ENCODE measurements at places on chromosomes 5 and 9. TPM values are rescaled to one million over a fixed set of nuclear protein-coding genes. Genes with fewer than 3 reads are reported as not detected.

DNA sequence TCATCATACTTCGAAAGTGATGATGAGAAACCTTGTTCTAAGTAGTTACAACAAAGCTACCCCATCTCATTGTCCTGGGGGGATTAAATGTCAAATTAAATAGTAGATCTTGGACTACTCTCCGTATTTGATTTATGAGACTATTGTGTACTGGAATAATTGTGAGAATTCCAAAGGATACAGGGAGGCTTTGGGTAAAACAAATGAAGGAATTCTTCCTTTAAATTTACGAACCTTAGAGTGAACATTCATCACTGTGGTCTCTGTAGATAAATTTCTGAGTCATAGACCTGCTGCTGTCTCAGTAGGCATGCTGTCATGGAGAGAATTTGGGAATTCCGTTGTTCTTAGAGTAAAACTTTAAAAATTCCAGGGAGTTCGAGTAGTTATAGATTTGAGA is 836.2 kb downstream of the DNAH5 start:
- DNase-seq: no peak

DNA sequence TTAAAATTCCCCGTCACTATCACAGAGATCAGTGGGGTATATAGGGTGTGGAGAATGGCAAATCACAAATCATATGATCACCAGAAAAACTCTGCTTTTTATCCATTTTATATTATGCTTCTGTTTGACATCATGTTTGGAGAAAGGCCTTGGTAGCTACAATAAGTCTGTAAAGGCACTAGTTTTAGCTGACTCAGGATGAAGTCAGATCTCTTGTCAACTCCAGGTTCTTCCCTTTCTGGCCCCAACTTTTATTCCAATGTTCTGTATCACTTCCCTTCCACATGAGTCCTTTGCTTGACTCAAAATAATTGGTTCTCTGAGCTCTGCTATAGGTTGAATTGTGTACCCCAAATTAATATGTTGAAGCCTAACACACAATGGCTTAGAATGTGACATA is 484.9 kb downstream of the PTPRD start:
- DNase-seq: no peak

DNA sequence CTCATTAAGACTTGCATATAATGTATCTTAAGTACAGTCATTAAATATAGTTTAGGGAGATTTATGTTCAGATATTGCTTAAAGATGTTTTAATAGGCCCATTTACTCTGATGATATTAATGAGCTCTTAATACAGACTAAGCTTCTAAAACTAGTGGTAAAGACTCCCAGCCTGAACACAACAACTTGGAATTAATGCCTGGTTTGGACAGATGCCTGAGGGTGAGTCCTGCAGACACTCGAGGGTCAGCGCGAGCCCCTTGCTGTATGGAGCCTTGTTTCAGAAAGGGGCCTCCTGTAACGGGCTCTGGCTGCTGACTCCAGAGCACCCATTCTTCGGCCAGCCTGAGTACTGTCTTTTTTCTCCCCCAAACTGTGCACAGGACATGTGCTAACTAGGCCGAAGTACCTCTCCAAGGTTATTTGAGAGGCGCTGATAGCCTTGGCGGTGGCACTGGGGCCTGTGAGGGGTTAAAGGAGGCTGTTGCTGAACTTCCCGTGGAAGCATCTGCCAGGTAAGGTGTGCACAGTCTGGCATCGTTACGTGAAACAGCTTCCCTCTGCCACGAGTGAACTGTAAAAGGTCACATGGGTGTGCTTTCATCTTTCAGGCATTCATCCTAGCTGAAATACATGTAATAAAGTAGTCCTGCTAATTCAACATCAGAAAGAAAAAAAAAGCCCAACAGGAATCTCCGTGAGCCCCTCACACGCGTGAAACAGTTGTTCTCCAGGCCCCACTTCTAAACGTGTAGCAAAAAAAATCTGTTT is 113.4 kb downstream of the MVB12B start:
- DNase-seq: no peak

DNA sequence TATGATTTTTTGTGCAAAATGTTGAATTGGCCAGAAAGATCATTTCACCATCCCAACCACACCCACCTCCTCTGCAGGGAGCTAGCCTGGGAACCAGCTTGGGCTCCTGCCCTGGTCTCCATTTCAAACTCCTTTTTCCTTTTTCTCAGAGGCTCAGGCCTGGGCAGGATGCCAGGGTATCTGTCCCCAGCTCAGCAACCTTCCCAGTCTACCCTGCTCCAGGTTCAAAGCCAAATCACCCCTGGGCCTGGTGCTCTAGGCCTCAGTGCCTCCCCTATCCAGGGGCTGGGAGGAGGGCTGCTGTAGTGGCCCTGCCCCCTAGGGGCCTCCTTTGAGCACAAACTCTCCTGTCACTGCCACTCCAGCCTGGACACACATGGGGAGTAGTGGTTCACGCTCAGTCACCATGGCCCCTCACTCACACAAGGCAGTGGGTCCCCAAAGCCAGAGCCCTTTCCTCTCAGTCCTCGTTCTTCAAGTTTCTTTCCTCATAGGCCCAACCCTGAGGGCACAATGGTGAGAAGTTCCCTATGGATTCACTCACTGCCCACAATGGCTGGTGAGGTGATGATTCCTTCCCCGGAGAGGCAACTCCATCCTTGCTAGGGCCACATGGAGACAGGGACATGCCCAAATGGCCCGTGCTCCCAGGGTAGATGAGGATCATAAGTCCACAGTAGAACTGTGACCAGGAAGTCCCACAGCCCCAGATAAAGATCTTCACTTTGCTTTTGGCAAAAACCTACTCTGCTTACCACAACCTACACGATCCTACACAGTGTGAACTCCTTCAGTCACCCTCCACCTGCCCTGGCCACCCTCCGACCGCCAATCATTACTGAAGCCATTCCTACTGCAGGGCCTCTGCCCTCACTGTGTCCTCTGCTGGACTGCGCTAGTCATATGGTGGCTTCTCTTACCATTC is 1.6 kb upstream of the ST6GALNAC4 start:
- peak; percentile 16 for DNase-seq

DNA sequence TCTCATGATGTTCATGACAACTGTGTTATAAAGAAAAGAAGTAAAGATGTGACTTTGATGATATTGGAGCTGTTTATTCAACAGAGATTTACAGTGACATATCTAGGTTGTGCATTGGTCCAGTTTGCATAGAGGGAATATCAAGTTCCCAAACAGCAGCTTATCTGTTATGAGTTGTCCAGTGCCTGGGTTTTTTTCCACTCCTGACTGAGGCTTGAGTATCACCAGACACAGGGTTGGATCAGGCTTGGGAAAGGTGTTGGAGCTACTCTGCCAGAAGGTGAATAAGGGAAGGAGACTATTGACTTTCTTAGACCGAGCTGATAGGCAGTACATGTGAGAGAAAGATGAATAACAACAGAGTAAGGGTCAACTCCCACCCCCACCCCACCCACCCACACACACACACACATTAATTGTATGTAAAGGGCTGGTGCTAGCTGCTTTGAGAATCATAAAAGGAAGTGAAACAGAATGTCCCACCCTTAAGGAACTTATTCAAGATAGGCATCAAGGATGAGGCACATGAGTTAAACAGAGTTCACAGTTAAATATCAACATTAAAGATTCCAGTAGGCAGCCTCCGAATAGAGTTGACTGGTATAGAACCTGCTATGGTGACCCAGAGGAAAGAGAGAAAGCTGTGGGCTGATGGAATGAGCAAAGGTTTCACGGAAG is 33.0 kb upstream of the RASGRF2 start:
- DNase-seq: no peak

GRCh38 chr9:124377551-124378406 is 37.5 kb downstream of the PSMB7 start:
- no peak for DNase-seq

DNA sequence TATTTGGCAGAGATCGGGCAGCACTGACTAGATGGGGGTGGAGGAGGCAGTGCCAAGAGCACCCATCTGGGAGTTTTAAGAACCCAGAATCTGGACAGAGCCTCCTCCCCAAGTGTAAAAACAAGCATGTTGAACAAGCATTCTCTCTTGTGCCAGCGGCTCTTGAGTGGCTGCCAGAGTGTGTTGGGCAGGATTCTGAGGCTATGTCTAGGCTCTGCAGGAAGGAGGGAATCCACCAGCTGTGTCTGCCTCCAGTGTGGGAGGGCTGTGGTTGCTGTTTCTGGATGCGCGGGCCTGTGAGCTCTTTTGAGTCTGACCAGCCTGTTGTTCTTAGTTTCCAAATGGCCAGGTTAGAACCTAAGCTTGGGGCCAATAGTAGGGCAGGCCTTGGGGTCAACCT is 39.8 kb downstream of the HMCN2 start:
- no peak for DNase-seq

DNA sequence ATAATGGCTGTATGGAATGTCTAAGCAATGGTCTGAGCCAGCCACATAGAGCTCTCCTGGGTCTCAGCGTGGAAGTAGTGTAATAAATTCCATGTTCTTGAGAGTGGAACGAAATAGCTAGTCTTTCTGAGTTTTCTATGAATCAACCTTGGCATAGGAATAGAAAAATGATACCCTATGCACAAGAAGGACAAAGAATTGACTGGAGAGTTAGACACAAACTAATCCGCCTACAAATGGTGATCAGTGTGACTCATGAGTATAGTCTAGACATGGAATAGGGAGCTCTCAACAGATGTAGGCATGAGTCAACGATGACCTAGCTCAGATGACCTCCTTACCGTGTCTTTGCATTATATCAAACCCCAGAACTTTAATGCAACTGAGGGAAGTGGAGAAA is 256.8 kb upstream of the GRIN3A start:
- no peak for DNase-seq

DNA sequence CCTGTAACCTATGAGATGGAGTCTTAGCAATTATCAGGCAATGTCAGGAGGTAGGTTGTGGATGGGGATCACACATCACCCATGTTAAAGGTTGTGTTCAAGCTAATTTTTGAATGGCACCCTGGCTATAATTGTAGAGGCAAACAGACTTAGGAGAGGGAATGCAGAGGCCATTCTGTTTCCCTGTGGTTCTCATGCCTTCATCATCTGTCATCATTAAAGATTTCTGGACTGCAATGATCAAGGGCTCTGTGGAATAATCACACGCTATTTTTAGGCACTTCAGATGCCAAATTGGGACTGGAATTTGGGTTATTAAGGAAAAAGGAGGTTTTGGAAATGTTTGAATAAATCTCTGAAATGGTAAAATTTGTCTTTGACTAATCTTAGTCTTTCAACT is 1065.4 kb downstream of the TAF11L14 start:
- no peak for DNase-seq

- peak; percentile 33 for DNase-seq
These were observed 31.1 kb downstream of the SLC35A4 start for GRCh38 chr5:140595538-140596300.

- DNase-seq: no peak
These were observed 60.5 kb downstream of the BARX1 start for GRCh38 chr9:93894691-93895079.

- no peak for DNase-seq
These were observed 60.0 kb downstream of the HSD17B4 start for GRCh38 chr5:119512277-119512676.

GRCh38 chr5:173645437-173645807 is 29.0 kb upstream of the BOD1 start:
- DNase-seq: no peak

- DNase-seq: peak; percentile 67
These were observed 205.1 kb downstream of the NTRK2 start for GRCh38 chr9:84874596-84874995.

DNA sequence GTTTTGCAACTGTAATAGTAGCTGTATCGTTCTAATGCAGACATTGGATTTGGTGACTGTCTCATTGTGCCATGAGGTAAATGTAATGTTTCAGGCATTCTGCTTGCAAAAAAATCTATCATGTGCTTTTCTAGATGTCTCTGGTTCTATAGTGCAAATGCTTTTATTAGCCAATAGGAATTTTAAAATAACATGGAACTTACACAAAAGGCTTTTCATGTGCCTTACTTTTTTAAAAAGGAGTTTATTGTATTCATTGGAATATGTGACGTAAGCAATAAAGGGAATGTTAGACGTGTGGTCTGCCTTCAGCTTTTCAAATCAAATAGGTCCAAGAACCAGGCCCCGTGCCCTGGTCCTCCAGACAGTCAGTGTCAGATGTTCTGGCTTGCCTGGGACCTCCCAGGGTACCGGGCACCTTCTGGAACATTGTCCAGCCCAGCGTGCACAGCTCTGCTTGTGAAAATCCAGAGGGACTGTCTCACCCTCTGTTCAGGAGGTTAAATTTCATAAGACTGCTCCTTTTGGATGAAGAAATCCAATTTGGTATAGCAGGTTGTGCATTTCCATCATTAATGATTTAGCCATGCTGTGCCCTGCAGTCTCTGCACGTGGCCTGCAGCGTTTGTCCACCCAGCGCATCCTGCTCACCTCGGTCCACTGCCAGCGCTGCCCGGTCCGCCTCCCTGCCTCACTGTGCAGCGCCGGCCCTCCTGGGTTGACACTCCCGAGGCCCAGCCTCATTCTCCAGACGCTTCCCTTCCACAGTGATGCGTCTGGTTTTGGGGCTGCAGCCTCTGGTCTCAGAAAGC is 6.6 kb upstream of the AHRR start:
- no peak for DNase-seq

DNA sequence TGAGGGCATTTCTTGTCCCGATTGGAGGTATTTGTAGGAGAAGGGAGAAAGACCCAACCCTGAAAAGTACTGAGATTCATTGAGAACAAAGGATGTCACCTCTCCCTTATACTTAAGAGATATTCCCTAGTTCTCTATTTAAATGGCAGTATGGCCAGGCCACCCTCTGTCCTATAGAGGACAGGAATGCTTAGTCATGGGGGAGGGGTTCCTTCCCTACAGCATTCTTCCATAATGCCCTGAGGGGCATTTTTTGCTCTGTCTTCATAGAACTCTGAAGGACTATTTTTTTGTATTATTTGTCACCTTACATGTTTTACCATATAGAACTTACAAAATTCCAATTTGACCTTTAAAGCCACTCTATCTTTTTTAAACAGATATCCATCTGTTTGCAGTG is 176.3 kb downstream of the TMEM161B start:
- no peak for DNase-seq

DNA sequence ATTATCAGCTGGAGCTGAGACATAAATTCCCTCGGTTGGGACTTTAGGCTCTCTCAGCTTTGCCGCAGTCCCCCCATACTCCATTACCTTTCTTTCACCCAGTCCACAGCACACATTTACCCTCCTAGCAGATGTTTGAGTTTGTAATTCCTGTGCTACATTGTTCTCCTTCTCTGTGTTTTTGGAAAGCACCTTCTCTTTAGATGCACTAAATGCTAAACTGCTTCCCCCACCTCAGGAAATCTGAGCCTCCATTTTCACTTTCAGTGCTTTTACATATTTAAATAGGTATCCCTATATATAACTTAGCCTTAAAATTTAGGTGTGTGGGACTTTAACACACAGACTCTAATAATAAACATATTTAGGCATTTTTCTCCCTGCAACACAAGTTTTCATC is 356.9 kb downstream of the NFIB start:
- DNase-seq: no peak

GRCh38 chr5:89556215-89556913 is 673.4 kb upstream of the MEF2C start:
- DNase-seq: peak; percentile 51

KIF4B gene
- polyA plus RNA-seq: not detected

ZNF883 gene
- 0.15 TPM for polyA plus RNA-seq

RANBP6 gene
- polyA plus RNA-seq: 3.8 TPM

ANKRD18B gene
- 1.4 TPM for polyA plus RNA-seq
